ENCODE measurements at places on chromosomes 6 and 20.

GRCh38 chr6:28531479-28532128, 5.9 kb downstream of the GPX5 start:
- no peak for DNase-seq

DNA sequence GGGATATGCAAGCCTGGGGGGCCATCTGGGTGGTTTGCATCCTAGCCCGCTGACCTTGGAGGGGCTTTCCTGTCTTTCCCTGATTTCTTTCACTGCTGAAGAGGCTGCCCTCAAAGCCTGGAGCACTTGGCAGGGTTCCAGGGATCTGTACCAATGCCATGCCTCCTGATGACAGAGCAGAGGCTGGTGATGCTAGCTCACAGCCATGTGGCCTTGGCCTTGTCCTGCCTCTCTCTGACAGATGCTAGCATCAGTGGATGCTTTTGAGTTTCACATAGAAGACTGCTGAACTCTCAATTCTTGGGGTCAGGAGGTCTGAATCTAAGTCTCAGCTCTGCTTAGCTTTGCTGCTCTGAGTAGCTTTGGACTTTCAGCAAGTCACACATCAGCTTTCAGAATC, 21.9 kb upstream of the RREB1 start:
- DNase-seq: peak; percentile 90

DNA sequence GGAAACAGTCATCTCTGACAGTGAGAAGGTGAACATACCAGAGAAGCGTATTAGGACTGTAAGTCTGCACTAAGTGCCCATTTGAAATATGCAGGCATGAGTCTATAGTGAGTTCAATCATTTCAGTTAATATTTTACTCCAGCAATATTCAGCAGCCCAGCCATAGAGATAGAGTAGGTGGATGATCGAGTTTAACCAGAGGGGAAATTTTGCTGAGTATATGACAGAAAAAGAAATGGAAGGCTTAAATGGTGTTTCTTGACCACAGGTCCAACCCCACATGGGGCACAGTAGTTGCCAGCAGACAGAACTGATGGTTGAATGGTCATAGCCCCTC, 39.8 kb downstream of the KIF6 start:
- no peak for DNase-seq

DNA sequence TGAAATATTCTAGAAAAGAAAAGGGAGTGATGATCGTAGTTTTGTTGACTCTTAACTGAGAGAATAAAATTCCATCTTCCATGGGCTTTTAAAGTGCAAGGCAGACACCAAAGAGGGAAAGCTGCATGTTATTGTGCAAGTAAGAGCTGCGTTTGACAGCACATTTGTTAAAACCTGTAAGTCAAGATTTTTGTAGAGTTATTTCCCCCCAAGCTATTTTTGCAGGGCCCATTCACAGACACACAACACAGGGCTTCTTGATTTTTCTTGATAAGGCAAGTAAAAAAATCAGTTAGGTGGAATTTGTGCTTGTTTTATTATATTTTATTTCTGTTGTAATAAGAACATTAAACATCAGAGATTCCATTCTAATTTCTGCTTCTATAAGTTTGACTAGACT, 13.8 kb downstream of the CFAP206 start:
- no peak for DNase-seq

GRCh38 chr6:143585241-143585640, 73.7 kb upstream of the FUCA2 start:
- DNase-seq: no peak

DNA sequence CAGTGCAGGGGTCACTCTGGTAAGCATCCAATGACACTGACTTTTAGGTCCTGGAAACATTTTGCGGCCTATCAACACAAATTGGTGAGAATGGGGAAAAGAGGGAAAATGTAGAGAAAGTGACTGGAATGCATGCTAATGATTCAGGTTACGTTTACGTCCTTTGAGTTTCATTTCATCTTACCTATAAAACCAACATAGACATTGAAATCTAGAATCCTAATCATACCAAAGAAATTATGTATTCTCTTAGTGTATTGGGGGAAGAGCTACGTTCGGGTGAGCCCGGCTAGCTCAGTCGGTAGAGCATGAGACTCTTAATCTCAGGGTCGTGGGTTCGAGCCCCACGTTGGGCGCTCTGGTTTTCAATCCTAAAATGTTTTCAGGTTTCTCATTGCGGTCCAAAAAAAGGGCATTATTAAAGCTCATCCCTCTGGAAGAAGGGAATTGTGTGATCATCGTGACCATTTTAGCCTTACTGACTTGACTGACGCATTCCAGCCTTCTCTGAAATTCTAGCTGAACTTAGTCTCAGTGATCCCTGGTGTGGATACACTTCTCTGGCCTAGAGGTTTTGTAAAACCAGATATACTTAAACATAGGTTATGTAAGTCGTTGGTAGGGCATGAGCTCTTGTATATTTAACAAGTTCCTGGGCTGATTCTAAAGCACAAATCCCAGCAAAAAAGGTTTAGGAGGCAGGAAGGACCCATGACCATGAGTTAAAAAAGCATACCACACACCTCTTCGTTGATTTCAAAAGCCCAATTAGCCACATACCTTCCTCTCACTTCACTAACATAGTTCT, 18.3 kb downstream of the HMGN4 start:
- DNase-seq: peak; percentile 84

DNA sequence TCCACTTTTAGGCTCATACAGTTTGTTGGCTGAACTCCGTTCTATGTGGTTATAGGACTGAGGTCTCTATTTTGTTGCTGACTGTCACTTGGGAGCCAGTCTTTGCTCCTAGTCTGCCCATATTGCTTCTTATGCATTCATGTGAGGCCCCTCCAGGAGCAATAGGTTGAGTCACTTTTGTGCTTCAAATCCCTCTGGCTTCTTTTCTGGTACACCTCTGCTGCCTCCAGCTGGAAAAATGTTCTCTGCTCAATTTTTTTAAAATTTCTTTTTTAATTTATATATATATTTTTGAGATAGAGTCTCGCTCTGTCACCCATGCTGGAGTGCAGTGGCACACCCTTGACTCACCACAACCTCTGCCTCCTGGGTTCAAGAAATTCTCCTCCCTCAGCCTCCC, 42.7 kb upstream of the NOX3 start:
- DNase-seq: no peak

- DNase-seq: peak; percentile 32
Observed at GRCh38 chr6:33570806-33571636, 9.1 kb downstream of the BAK1 start.

- DNase-seq: no peak
Observed at GRCh38 chr6:75317503-75318206, 33.1 kb upstream of the TMEM30A start.

All from NCI-H1694 (cell line).